ENCODE measurements at places on chromosomes 1 and 21. TPM values are rescaled to one million over a fixed set of nuclear protein-coding genes. Genes with fewer than 3 reads are reported as not detected.

SERPINC1 gene
- not detected for total RNA-seq

GRCh38 chr1:69611316-69611715 is 43.6 kb downstream of the LRRC7 start:
- DNase-seq, result no peak

GRCh38 chr1:42998386-42998785 is 39.7 kb upstream of the SLC2A1 start:
- no peak for DNase-seq

DNA sequence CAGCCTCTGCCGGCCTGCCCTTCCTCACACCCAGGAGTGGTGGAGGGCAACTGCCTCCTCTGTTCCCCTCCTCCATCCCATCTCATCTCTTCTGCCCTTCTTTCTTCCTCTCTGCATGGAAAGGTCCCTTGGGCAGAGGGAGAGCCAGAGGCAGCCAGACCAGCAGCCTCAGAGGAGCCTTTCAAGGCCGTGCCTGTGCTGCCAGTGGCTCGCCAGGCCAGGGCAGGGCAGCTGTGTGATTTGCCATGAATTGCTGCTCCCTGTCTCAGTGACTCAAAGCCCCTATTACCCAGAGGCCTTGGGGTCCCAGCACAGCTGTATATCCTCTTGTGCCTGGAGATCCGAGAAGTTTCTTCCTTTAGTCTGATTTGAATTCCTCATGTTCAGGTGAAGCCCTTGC is 21.9 kb downstream of the TMCC2 start:
- DNase-seq, result no peak

DNA sequence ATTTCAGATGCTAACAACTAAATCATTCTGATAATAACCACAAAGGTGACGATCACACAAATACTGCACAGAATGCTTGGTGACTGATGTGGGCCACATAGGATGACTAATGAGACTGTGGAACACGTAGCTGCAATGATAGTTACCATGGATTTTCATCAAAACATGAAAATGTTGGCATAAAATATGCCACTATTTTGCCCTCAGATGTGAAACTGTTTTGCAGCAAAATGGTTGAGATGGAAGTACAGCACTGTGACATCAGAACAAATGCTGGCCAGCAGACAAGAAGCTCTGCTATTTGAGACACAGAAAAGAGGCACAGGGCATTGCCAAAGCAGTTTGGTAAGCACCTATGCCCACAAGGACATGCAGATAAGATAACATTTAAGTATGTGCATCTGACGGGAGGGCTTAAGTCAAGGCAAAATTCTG is 83.8 kb downstream of the NIBAN1 start:
- no peak for DNase-seq

UMODL1 gene
- total RNA-seq, result not detected
